Left ventricle myocardium inferior (tissue), 1 donor: ENCODE measurements at places on chromosomes 5 and 9.

GRCh38 chr5:155839251-155840037 is 487.5 kb upstream of the SGCD start:
- DNase-seq, result no peak

DNA sequence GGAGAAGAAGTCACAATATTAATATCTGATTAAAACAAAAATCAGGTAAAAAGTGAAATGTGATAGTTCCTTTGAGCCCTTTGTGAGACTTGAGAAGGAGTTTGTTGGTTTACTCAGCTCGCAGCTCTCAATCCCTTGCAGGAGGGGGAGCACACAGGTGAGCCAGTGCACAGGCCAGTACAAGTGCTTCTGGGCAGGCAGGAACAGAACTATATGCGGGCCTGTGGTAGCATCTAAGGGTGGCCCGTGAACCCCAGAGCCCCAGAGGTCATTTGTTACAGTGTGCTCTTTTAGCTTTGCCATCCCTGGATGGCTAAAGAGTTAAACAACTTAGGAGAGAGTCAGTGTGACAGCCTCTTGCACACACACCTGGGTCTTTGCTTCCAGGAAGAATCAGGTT is 215.3 kb upstream of the EDIL3 start:
- DNase-seq, result no peak

DNA sequence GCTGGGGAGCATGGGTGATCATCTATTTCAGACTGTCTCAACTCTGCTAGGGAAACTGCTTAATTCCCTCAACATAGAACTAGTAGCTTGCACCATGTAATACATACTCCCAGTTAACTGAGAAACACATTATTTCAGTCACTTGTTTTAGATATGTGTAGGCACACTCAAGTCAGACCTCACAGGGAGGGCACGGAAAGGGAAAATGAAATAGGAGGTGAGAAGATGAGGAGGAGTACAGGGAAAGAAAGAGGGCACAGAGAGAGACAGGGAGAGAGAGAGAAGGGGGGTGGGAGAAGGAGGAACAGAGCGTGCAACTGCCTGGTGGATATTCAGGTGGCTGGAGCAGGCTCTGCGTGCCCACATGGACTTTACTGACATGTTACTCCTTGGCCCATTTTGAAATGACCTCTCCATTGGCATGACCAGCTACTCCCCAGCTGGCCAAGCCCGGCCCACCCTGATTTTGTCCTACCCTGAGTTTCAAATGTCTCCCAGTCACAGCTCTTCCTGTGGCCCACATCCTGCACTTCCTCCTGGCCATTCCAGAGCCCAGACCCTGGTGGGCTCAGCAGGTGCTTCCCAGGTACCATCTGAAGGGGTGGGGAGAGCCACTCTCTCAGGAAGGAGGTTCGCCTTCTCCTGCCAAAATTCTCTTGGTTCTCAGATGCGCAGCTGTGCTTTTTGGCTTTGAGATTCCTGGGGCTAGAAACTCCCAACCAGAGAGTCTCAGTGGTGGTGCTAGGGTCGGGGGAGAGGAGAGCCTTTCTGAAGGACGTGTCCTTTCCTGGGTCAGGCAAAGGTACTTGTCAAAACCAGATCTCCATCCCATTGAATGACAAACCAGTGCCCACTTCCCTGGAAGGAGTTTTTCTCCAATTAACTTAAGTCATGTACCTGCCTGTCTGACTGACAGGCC is 229.4 kb downstream of the FSTL4 start:
- DNase-seq, result no peak

DNA sequence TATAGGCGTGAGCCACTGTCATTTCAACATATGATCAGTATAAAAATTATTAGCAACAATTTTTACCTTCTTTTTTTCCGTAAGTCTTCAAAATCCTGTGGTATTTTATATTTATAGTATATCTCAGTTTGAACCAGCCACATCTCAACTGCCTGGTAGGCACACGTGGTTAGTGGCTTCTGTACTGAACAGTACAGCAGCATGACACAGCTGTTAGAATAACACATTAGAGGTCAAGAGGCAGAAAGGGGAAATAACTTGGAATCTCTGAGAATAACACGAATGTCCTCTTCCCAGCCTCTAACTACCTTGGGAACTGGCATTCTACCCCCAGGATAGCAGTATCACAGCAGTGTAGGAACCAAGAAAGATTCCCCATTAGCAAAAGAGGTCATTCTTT is 108.5 kb upstream of the IQGAP2 start:
- no peak for DNase-seq

- DNase-seq, result no peak
Measured at GRCh38 chr9:5909976-5910375, 19.3 kb downstream of the MLANA start.

DNA sequence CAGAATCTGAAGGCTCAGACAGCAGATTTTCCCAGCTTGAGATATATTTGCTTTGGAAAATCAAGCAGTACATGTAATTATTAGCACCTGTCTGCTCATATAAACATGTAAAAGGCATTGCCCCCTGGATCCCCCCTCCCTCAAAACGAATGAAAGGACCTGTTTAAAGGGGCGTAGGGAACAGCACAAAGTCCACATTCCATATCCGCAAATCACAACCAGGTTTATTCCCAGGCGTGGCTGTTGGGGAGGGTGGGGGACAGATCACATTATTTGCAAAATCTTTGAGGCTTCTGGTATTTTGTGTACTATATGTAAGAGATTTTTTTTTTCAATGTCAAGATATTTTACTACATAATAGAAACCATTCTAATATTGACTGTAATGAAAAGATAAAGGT is 8.7 kb upstream of the MRPS2 start:
- no peak for DNase-seq

DNA sequence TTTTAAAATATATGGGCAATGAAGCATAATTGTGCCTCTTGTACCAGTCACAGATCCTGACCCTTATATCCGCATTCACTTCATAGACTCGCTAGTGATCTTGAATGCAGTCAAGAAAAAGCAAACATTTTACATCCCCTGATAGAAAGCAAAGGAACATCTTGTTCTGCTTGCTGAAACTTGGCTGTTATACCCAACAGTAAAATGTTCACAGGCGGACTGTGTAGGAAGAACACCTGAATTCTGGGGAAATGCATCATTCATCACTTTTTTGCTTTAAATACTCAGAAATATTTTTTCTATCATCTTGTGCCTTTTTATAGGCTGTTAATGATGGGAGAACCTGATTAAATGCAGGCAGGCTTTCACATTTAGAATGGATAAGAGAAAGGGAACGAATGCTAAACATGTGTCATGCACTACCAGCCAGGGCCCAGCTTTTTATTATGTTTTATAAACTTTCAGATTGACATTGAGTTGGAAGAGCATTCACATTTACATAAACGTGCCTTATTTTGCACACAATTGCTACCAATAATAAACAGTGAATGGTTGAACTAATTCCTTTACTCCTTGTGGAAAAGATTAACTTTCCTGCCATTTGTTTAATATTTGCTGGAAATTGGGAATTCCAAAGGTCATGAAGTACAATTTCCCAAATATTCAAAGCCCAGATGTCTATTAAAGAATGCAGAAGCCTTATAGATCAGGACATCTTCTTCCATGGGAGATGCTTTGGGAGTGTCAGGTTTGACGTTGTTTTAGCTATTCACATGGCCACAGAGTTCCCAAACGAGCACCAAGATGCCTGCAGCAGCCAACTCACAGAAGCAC is 756.2 kb downstream of the TLE1 start:
- DNase-seq, result no peak

- no peak for DNase-seq
Measured at GRCh38 chr5:59864718-59865117, 28.8 kb downstream of the PDE4D start.

DNA sequence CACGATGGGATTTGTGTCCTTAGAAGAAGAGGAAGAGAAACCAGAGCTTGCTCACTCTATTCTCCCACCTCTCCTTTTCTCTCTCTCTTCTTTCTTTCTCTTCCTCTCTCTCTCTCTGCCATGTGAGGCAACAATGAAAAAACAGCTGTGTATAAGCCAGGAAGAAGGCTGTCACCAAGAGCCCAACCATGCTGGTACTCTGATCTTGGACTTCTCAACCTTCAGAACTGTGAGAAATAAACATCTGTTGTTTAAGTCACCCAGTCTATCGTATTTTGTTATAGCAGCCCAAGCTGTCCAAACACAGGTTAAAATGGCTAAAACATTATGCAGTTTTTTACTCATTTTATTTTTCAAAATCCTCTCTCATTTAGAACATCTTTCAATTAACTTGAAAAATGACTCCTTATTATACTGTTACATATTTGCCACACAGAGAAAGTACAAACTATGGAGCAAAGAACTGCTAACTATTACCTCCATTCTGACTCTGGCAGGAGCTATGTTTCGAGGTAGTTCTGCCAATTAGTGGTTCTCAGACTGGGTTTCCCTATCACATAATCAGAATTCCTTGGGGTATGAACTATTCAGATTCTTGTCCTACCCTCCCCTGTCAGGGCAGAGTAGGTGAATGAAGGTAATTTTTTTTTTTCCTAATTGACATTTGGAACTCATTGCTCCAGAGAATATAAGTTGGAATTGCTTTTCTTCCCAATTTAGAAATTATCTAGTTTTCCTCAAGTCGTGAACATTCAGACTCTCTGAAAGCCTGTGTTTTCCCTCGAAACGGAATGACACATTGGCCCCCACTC is 434.6 kb downstream of the ENC1 start:
- no peak for DNase-seq

GRCh38 chr9:79885093-79885857 is 313.5 kb downstream of the TLE4 start:
- no peak for DNase-seq

DNA sequence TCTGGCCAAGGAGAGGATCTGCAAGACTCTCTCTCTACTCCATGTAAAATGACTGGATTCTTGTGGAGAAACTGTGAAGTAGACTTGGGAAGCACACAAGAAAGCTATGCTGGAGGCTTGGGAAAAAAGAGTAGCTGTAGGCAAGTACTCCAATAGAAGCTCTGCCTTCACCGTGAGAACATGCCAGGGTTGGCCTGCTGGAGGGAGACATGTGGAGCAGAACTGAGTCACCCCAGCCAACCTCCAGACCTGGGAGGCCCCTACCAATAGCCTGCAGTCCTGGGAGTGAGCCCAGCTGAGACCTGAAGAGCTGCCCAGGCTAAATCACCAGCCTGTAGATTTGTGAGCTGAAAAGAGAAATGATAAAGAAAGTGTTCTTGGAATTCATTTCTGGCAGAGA is 66.6 kb downstream of the DEPDC1B start:
- DNase-seq, result no peak

DNA sequence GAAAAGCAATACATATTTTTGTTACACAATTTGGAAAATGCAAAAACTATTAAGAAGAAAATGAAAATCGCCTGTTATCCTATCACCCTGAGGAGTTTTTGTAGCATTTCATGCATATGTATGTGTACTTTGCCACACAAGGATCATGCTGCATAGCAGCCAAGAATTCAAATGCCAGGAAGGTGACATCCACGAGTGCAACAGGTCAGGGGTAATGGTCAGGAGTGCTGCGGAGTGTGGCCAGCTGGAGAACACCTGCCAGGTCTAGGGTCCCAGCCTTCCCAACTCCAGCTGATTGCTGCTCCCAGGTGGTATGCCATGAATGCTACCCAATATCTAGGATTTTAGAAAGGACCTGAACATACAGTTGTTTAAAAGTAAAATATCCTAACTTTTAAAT is 617.1 kb downstream of the PRELID2 start:
- DNase-seq, result no peak

- DNase-seq, result no peak
Measured at GRCh38 chr5:102777099-102777498, 22.0 kb downstream of the PAM start.

DNA sequence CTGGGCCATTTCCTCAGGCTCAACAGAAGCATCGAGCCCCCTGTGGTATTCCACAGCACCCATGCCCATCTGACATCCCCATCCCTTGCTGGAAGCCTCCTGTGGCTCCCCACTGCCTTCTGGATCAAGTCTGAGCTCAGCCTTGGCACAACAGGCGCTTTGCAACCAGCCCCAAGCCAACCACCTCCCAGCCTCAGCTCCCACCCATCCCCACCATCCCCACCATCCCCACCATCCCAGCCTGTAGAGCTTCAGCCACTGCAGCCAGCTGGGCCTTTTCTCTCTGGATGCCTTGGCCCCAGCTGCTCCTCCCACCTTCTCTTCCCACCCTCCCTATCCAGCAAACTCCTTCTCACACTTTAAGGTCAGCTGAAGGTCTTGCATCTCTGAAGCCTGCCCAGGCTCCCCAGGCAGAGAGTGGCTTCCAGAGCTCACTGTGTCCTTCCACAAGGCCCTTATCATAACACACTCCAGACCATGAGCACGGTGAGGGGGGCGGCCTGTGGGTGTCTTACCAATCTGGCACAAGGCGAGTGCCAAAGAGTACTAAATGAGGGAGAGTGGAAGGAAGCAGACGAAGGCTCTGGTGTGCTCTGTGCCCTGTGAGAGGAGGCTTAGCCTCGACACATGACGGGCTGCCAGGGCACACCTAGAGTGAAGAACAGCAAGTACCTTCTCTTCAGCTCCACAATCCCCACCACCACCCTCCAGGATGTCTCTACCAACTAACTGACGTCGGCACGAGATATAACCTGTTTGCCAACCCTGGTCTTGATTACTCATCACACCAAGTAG is 6.5 kb downstream of the HIGD2A start:
- DNase-seq, result peak; percentile 69

- no peak for DNase-seq
Measured at GRCh38 chr9:91148306-91148705, 213.4 kb downstream of the AUH start.

DNA sequence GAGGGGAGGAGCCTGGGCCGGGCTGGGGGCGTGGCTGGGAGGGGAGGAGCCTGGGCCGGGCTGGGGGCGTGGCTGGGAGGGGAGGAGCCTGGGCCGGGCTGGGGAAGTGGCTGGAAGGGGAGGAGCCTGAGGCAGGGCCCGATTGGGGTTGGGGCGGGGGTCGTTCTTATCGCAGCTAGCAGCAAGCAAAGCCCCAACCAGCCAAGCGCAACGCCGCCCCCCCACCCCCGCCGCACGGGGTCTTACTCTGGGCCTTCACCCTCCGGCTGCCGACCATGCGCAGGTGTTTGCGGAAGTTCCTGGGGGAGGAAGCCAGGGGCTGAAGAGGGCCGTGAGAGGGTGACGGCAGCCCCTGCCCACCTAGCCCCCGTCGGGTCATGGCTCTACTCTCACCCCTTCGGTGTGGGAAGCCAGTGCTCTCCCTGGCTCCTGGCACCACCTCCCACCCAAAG is 5.0 kb downstream of the NSMF start:
- DNase-seq, result peak; percentile 61

DNA sequence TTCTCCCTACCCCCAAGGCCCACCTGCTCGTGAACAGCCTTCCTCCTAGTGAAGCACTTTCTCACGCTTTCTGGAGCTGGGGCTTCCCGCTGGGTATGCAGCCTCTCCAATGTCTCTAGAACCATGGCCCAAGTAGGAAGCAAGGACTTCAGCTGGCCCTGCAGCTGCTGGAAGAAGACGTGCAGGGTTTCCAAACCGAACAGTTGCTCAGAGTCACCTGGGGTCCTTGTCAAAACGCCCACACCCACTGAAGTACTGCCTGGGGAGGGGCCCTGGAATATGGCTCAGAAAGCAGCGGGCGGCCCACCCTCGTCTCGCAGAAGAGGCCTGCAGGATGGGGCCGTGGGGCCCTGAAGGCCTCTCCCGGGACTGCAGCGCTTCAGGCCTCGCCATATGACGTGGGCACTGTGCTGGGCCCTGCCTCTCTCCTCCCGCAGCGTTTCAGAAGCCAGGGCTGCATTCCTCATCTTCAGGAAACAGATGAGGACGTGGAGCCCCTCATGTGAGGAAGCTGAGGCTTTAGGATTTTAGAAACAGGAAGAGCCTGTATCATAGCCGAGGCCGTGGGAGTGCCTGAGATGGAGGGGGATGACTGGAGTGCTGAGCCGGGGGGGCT is 116.0 kb upstream of the LMX1B start:
- no peak for DNase-seq
